ENCODE measurements at places on chromosomes 5 and 9. TPM values are rescaled to one million over a fixed set of nuclear protein-coding genes. Genes with fewer than 3 reads are reported as not detected.

COL5A1 gene
- polyA plus RNA-seq, result not detected

TIMD4 gene
- not detected for polyA plus RNA-seq

PCDHA2 gene
- polyA plus RNA-seq, result 9.9 TPM

C9orf50 gene
- polyA plus RNA-seq, result not detected

FNIP1 gene
- 14.1 TPM for polyA plus RNA-seq

GLRA1 gene
- not detected for polyA plus RNA-seq

ADGRV1 gene
- 3.7 TPM for polyA plus RNA-seq

IFNK gene
- not detected for polyA plus RNA-seq

CD72 gene
- not detected for polyA plus RNA-seq

CARD19 gene
- polyA plus RNA-seq, result 56.0 TPM

HAVCR2 gene
- 1.1 TPM for polyA plus RNA-seq

ANKRD20A1 gene
- 0.46 TPM for polyA plus RNA-seq

BAG1 gene
- 94.9 TPM for polyA plus RNA-seq

TTLL11 gene
- polyA plus RNA-seq, result 8.0 TPM

SV2C gene
- 0.88 TPM for polyA plus RNA-seq

GRXCR2 gene
- polyA plus RNA-seq, result 0.36 TPM

OSMR gene
- polyA plus RNA-seq, result not detected

LRRC19 gene
- polyA plus RNA-seq, result not detected

SH3TC2 gene
- polyA plus RNA-seq, result not detected

PCDHB4 gene
- polyA plus RNA-seq, result 4.2 TPM

CDK5RAP2 gene
- 38.4 TPM for polyA plus RNA-seq

Data from neural cell (in vitro differentiated cells).